ENCODE measurements at places on chromosomes 5 and 9.

GRCh38 chr9:101055516-101055915 is 27.0 kb downstream of the PLPPR1 start:
- no peak for DNase-seq

DNA sequence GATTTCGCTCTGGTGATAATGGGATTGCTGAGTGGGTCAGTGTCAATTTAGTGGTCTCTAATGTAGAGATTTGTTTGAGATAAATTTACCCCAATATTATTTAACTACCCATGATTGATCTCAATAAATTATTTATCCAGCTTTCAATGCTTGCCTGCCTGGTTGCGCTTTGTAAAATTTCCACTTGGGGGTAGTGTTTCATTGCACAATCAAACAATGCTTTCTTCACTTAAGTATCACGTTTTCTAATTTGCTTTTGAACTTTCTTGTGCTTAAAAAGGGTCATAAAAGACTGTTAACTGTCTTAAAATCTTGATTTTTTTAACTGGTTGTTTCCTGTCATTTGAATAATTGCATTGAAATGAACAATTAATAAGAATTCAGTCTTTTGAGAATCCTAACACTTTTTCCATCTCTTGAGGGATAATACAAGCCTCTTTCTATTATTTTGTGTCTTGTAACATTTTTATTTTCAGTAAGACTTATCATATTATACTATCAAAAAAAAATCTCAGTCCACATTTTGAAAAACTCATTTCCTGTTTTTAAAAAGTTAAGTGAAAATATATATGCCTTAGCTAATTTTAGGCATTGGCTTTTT is 18.7 kb downstream of the HSD17B4 start:
- DNase-seq: no peak

GRCh38 chr5:178475422-178475821 is 114.8 kb downstream of the COL23A1 start:
- DNase-seq: no peak

DNA sequence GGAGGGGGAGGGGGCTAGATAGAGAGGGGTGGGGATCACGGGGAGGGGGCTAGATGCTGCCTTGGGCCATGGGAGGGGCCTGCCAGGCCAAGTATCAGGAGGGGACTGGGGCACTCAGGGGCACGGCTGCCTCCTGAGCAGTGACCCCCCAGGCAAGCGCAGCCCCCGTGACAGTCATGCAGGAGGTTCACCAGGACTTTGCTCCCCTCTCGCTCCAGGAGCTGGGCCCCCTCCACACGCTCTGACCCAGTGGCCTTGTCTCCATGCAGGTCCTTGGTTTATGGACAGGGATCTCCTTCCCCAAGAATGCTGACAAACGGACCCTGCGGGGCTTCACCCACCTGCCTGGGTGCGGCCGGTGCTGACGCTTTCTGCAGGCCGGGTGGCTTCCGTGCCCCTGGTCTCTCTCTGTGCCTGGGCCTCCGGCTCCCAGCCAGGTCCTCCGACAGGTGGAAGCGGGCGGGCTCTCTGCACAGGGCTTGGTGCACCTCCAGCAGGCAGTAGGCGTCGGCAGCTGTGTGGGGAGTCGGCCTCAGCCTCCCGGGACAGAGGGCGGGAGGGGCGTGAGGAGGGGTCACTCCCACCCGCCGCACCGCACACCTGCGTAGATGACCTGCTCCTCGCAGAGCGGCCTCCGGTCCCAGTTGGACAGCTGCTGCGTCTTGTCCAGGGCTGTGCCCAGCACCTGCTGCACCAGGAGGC is 46.8 kb upstream of the NRARP start:
- DNase-seq: no peak

DNA sequence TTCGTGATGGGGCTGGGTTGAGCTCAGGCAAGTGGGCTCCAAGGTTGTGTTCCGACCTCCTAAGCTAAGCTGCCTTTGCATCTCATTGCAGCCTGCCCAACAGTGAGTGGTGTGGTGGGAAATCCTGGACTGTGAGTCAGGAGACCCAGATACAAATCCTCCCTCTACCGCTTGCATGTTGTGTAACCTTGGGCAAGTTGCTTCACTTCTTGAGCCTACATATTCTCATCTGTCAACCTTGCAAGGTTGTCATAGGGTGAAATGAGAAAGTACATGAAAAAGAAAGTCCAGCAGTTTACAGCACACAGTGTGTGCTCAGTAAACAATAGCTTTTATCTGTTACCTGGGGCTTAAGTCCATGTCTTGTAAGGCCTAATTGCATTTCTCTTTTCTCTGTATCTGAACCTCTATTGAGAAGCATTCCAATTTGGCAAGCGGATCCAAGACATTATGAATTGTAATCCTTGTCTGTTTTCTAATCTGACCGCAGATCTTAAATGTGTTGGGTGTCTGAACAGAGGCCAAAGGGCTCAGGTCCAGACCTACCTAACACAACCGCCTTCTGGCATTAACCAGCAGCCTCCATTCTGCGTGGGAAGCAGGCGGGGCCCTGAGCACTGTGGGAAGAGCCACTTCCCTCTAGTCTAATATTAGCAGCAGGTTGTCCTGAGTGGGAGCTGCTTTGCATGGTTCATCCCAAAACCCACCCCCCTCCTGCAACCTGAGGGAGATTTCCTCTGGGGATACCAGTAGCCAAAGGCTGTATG is 1.8 kb upstream of the GALNT12 start:
- no peak for DNase-seq
